ENCODE measurements at places on chromosomes 16 and 17.

GRCh38 chr17:31492880-31493655 is 101.6 kb downstream of the RAB11FIP4 start:
- no peak for DNase-seq

- no peak for DNase-seq
Measured at GRCh38 chr16:82281544-82281943, 111.5 kb upstream of the MPHOSPH6 start.

DNA sequence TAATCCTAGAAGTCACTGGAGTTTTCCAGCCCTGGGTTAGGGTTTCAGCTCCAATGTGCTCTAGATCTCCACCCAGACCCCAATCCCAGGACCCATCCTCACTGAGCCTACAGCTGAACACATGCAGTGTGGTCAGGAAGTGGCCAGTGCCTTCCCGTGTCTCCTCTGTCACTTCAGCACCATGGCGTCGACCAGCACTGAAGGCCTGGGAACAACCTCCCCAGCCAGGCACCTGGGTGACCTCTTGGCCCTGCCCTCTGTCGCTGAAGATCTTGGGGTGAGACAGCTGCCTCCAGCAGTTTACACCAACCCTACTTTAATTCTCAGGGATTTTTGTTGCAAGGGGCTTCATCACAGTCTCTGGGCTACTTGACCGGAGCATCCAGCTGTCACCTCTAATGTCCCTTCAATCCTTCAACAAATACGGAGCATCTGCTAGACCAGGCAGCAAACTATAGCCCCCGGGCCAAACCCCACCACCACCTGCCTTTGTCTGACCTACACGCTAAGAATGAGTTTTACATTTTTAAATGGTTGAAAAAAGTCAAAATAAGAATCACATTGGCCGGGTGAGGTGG is 18.0 kb upstream of the GSG1L start:
- no peak for DNase-seq

DNA sequence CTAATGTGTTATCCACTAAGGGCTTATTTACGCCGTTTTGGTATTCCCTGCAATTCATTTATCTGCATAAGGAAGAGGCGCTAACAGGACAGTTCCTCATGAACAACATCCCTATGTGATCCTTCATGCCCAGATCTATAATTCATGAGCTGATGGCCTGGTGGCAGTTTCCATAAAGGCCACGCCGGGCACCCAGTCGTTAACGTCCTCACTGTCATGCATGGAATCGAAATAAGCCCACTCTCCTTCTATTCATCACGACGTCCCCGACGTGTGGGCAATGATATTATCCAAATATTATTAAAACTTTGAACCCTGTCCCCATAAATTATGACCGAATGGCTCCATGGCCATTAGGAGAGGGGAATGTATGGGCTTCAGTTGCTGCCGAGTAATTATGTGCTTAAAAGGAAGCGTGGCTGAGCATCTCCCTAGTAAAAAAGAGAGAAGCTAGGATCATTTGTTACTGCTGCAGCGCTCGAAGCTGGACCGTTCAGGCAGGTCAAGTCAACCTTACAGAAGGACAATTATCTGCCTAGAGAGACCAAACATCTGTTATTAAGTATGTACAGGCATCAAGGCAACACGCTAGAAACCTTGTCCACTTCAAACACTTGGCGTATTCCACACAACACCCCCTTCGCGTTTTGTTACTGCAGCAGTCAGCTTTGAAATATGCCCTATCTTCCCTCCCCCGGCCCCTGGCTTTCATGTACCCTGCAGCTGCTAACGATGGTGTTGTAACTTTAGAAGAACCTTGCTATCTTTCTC is 94.0 kb upstream of the SALL1 start:
- no peak for DNase-seq

DNA sequence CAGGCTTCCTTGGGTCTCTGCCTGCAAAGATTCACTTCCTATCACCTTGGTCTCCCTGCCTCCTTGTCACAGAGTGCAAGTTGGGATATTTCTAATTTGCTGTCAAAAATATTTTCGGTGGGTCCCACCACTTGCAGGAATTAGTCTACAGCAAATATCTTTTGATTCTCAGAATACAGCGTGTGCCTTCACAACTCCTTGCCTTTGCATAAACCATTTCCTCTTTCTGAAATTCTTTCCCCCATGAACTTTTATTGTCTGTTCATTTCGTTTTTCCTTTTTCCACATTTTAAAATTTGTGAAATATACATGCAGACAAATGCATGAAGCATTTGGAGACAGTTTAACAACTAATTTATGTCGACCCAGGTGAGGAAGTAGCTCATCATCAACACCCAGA is 60.0 kb downstream of the HS3ST3B1 start:
- no peak for DNase-seq

DNA sequence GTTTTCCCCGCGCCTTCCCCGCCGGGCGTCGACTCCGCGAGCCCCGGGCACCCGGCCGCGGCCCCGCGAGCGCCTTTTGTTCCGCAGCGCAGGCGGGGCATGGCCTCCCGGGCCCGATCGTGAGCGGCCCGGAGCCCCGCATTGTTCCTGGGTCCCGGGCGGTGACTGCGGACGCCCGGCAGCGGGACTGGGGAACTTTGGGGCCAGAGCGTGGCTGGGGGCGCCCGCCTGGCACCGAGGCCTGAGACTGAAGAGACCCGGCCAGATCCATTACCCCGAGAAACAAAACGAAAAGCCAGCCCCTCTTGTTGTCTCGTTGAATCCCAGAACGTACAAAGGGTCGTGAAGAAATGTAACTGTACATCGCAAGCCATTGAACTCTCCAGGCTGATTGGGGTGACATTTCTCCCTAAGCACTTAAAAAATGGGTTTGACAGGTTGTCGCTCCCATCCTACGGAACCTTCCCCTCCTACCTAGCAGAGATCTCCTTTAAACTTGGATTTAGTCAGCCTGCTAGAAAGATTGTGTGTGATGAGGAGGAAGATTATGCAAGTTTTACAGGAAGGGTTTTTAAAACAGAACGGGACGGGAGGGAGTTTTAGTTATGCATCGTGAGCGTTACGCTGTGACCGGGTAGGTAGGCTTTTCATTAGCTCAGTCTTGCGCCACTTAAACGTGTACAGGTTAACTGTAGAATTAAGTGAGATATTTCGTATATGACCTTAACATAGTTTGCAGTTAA is 825 bp downstream of the METTL9 start:
- no peak for DNase-seq

DNA sequence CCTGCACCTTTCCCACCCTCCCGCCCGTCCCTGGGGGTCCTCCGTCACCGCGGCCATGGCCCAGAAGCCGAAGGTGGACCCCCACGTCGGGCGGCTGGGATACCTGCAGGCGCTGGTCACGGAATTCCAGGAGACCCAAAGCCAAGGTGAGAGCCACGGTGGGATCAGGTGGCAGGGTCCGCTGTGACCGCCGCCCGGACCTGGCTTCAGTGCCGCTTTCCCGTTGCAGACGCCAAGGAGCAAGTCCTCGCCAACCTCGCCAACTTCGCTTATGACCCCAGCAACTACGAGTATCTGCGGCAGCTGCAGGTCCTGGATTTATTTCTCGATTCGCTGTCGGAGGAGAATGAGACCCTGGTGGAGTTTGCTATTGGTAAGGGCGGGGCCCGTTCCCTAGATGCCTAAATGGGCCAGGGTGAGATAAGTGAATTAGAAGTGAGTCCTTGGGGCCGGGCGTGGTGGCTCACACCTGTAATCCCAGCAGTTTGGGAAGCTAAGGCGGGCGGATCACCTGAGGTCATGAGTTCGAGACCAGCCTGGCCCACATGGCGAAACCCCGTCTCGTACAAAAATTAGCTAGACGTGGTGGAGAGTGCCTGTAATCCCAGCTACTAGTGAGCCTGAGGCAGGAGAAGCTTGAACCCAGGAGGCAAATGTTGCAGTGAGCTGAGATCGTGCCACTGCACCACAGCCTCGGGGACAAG is 617 bp downstream of the ARMC7 start:
- DNase-seq: no peak

- no peak for DNase-seq
Measured at GRCh38 chr17:830950-831349, 48.8 kb downstream of the MRM3 start.

DNA sequence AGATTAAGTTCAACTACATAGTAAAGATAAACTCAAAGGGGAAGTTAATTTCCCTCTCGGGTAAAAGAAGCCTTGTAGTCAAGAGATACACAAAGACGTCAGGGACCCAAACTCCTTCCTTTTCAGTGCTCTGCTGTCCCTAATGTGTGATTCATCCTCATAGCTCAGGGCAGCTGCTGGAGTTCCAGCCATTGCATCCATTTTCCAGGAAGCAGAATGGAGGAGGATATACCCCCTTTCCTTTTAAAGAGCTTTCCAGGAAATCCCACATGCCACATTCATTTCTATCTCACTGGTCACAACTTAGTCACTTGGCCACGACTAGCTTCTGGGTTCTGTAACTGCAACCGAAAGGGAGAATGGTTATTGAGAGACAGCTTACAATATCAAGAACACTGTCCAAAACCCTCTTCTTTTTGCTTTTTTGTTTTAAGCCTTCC is 95.3 kb downstream of the SOCS1 start:
- no peak for DNase-seq

DNA sequence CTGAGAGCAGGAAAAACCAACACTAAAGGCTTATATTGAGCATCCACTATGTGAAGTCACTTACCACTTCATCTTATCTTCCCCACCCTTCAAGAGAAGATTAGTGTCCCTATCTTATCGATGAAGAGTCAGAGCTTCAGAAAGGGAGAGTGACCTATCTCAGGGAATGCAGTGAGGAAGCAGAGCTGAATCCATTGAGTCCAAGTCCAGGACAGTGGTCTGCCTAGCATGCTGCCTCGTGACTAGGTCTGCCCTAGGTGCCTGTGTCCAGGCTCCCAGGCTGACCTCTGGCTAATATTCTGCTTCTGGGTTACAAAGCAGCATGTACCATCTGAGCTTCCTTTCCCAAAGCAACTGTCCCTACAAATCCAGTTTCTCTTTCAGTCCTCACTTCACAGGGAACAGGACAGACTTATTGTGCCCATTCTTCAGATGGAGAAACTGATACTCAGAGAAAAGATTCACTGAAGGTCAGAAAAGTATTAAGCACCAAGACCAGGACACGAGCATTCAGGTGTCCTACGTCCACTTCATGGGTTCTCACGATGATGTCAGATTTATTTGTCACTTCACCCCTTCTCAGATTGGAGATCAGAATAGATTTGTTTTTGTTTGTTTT is 13.3 kb upstream of the FZD2 start:
- DNase-seq: no peak

DNA sequence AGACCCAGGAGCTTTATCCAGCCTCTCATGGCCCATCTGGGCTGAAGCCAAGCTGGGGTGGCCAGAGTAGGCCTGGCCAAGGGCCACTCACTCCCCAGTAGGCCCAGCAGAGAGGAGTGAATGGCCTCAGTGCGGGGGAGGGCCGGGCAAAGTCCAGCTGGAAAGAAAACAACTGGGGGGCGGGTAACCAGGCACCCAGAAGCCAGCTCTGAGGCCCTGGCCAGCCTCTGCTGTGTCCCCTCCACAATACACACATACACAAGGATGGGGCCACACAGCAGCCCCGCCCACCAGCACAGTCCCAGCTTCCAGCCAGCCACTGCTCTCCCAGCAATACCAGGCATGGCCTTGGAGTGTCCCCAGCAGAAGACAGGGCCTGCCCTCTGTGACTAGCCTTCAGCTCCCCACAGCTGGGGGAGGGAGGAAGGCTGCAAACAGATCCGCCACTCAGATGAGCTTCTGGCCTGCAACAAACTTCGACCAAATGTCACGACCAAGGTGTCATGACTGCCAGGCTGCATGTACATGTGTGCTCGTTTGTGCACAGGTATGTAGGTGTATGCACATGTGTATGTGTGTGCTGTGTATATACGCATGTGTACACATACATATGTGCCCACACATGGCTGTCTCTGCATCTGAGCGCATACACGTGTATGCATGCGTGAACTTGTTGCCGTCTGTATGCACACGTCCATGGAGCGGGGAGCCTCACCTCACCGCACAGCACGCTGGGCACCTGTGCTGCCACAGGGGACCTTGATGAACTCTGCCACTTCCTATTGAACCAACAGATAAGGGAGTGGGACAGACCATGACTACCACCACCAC is 5.0 kb downstream of the CARHSP1 start:
- DNase-seq: no peak

- DNase-seq: no peak
Measured at GRCh38 chr16:62077998-62078397, 41.8 kb upstream of the CDH8 start.

DNA sequence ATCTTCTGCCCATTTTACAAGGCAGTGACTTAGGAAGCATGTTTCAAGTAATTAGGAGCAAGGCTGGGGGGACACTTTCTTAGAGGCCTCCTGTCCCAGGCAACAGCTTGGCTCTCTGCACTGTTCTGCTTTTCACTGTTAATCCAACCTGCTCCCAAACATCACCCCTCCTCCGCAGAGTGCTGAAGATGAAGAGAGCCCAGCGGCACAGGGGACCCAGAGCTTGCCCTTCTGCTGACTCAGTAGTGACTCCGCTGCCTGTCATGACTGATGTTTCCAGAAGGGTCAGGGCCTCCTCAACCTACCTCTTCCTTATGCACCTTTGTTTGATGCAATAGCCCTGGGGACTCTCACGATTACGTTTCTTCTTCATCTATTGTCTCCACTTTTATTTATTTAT is 38.9 kb upstream of the NDRG4 start:
- no peak for DNase-seq

GRCh38 chr16:12095275-12096156 is 119.0 kb downstream of the SNX29 start:
- peak; percentile 67 for DNase-seq

- DNase-seq: no peak
Measured at GRCh38 chr16:64892835-64893785, 228.8 kb downstream of the CDH11 start.

GRCh38 chr16:8877894-8878522 is 4.1 kb upstream of the LITAFD start:
- no peak for DNase-seq

DNA sequence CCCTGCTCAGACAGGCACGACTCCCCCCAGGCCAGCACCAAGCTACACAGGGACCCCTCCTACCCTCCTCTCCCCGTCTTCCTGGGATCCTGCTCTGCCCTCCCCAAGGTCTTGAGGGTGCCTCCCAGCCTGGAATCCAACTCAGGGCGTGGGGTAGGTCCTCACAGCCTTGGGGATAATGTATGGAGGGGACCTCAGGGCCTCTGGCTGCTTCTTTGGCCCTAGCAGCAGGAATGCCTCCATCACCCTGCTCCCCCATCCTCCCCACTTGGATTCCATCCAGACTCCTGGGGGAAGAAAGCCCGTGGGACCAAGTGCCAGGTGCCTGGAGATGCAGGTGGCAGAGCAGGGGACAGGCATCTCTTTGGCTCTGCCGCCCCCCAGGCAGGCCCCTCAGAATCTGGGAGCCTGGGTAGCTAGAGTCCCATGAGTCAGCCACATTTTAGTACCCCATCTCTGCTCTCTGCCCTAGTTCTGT is 10.7 kb upstream of the STAC2 start:
- no peak for DNase-seq

DNA sequence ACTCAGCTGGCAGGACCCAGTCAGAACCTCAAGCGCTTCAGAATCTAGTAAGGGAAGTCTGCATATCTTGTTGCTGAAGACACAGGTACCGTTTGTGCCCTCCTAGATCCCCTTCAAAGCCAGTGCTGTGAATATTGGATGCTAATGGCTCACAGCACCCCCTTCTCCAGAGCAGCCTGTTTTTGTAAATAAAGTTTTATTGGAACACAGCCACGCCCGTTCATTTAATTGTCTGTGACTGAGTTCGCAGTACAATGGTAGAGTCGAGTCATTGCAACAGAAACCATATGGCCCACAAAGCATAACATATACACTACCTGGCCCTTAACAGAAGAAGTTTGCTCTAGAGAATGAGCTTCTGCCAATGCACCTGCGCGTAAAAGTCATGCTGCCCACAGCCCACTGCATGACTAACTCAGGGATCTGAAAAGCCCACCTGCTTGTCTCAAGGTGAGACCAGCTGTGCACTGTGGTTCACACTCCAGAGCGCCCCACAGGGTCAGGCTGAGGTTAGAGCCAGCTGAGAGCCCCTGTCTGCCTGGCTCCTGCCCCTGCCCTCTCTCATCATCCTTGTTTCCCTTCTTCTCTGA is 48.8 kb downstream of the AIPL1 start:
- DNase-seq: no peak
